ENCODE measurements at places on chromosomes 5 and 9. TPM values are rescaled to one million over a fixed set of nuclear protein-coding genes. Genes with fewer than 3 reads are reported as not detected.

The GFPT2 gene
- 7.1 TPM for polyA plus RNA-seq

The CDC23 gene
- polyA plus RNA-seq: 67.0 TPM

The KIAA0825 gene
- 5.0 TPM for polyA plus RNA-seq

The SPRY4 gene
- polyA plus RNA-seq: 39.7 TPM

The QRFP gene
- polyA plus RNA-seq: 0.46 TPM

The BAAT gene
- polyA plus RNA-seq: 1.2 TPM

The CNTNAP3 gene
- polyA plus RNA-seq: 3.7 TPM

DNA sequence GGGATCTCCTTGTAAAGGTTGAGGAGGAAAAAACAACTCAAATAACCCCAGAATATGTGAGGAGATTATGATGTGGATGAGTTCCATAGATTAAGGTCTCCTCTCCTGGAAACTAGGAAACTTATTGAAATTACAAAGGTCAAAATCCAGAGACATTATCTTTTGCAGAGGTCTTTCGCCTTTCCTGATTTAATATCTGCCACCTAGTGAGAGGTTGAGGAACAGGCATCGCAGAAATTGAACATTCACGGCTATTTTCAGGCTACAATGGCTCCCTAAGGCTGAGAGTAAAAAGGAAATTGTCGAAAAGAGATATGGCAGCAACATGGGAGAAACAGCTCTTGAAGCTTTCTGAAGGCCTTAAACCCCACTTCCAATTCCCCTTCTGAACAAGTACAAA, 127.5 kb upstream of the PLCXD3 start:
- DNase-seq: no peak

GRCh38 chr5:101686536-101687157, 609.4 kb downstream of the SLCO4C1 start:
- no peak for DNase-seq

GRCh38 chr5:115237066-115237465, 25.6 kb downstream of the PGGT1B start:
- no peak for DNase-seq

- no peak for DNase-seq
Observed at GRCh38 chr5:139394654-139395566, at the start of gene PROB1. Gene PROB1, minus strand, starts transcription at chr5:139395104. Its CDS starts 23 bp downstream, at chr5:139395081.

- no peak for DNase-seq
Observed at GRCh38 chr5:85320495-85320894, 935.8 kb upstream of the EDIL3 start.

GRCh38 chr5:131757830-131758519, 38.8 kb downstream of the FNIP1 start:
- no peak for DNase-seq

DNA sequence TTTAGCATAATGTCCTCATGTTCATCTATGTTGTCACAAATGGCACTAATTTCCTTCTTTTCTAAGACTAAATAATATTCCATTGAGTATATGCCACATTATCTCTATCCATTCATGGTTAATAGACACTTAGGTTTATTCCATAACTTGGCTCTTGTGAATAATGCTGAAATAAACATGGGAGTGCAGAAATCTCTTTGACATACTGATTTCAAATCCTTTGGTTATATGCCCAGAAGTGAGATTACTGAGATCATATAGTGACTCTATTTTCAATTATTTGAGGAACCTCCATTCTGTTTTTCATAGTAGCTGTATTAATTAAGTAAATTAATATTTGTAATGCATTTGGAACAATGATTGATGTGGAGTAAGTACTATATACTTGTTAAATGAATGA, 13.0 kb downstream of the SMIM3 start:
- no peak for DNase-seq

DNA sequence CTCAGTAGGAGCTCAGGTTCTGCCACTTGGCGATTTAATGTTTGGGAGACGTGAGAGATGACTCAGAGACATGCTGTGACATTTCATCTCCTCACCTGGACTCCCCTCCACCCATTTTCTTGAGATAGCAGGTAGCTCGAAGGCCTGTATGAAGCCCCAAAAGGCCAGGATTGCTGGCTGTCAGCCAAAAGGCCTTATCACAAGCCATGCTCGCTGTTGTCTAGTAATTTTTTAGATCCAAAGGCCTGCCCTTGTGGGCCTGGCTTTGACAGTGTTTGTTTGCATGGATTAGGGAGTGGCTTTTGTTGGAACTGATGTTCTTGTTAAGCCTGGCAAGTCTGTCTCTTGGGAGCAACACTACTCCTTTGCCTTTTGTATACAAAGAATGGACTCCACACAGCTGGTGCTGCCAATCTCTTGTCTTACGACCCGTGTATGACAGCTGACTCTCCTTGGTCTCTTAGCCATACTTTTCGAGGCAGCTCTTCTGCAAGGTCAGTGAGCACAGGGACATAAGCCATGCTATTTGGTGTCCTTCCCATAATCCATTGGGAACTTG, 22.7 kb downstream of the CAVIN4 start:
- DNase-seq: no peak

- DNase-seq: no peak
Observed at GRCh38 chr9:77544546-77544945, 103.6 kb downstream of the GNA14 start.

DNA sequence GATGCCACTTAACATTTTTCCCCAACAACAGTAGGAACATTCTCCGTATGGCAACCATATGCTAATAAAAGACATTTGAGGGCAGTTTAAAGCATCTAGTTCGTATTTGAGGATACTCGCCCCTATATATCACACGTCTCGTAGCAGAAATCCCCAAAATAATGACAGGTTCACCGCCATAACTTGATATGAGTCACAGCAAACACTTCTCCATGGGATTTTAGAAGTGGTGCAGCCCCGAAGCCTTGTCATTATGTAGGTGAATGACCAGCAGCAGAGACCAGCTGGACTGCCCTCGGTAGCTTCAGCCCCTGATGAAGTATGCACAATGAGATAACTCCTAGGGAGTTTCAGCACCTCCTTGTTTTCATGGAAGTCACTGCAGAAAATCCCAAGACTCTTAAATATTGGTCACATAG, 2.0 kb downstream of the CTNND2 start:
- no peak for DNase-seq

GRCh38 chr5:68033961-68034571, 181.5 kb upstream of the PIK3R1 start:
- peak; percentile 51 for DNase-seq

- DNase-seq: no peak
Observed at GRCh38 chr5:68848091-68848490, 245.7 kb upstream of the SLC30A5 start.

DNA sequence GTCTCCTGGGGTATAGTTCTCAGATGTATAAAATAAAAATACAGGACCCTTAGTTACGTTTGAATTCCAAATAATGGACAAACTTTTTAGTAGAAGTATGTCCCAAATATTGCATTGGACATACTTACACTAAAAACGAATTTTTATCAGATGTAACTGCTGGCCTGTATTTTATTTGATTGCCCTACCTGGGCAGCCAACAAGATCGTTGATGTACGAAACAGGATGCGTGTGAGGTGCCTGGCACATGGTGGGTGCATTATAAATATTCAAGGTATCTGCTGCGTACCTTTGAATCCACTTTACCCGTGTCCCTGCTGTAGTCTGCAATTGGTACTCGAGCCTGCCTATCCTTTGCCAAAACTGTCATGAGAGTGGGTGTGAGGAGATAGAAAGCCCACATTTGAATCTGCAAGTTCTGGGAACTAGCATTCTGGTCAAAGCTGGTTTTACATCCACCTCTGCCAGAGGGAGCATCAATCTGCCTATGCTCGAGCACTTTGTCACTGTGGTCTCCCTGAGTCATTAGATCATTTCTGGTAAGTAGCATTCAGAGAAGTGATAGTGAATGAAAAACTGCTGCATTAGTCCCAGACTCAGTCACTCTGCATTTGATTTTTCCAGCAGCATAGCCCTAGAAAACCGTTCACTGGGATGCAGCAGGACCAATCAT, 133.7 kb upstream of the IQGAP2 start:
- DNase-seq: no peak

DNA sequence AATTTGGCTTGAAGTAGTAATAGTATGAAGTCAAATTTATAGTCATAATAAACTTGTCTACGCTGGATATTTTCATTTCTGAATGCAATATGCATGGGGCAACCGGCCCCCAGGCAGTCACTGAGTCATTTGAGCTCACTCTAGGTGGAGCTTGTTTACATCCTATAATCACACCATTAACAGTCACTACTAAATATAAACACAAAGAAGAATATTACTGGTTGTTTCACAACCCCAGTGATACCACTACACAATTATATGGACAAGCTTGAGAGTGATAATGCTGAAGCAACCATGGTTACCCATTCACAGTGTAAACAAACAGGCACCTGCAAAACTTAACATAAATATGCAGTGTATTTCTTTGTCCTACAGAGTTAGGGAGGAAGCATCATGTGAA, 68.7 kb downstream of the MARCHF3 start:
- DNase-seq: no peak

- no peak for DNase-seq
Observed at GRCh38 chr9:38675211-38675610, 44.7 kb downstream of the FAM240B start.

GRCh38 chr5:6435356-6435755, 13.3 kb upstream of the UBE2QL1 start:
- DNase-seq: no peak

GRCh38 chr5:152358861-152359568, 46.1 kb downstream of the NMUR2 start:
- no peak for DNase-seq

- DNase-seq: no peak
Observed at GRCh38 chr9:114112325-114112724, 13.2 kb upstream of the KIF12 start.

DNA sequence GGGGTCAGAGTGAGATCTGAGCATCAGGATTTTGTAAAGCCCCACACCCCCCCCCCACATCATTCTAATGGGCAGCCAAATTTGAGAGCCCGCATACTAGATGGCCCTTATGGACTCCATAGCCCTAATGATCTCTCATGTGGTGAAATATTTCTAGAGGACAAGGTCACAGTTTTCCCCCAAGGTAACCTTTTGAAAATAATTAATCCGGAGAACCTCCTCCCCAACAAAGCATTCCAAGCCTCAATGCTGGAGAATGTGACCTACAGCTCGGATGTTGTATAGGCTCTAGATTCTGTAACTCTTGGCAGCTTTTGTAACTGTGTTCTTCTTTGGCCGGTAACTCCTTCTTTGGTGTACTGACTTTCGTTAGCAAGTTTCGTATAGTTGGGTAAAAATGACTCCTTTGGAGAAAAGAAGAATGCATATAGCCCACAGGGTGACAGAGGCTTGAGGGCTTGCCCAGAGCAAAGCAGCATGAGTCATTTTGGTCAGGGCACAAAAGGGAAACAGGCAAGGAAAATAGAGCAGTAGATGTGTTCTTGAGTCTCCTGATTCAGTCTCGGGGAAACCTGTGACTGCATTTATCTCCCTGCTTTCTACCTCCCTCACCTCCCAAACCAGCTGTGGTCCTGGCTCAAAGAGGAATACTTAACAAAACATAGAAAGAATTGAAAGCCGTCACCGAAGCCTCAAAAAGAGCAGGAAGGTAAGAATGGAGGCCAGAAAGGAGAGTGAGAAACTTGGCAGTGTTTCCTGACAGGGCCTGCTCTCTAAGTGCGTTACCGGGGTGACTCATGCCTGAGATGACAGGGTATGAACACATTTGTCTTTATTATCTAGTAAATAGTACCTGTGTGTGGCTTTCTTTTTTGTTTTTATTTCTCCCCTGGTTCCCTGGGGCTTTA, 6.6 kb upstream of the XPA start:
- DNase-seq: no peak

- DNase-seq: peak; percentile 20
Observed at GRCh38 chr5:122053181-122054109, 24.6 kb downstream of the LOX start.

DNA sequence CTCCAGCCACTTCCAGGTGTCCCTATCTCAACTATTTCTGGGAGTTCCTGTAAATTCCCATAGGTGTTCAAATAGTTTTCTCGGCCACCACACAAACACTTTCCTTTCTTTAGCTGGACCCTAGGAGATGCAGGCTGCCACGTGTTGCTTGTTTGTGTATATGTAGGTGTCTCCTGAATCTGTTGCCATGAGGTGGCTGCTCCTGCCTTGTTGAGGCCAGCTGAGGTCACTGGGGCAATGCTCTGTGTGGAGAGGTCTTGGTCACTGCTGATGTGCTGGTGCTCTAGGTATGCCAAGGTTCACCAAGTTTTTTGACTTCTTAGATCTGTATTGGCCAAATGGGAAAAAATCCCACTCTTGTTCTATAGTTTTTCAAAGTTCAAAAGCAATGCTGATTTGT, 132.5 kb upstream of the CHD1 start:
- no peak for DNase-seq

DNA sequence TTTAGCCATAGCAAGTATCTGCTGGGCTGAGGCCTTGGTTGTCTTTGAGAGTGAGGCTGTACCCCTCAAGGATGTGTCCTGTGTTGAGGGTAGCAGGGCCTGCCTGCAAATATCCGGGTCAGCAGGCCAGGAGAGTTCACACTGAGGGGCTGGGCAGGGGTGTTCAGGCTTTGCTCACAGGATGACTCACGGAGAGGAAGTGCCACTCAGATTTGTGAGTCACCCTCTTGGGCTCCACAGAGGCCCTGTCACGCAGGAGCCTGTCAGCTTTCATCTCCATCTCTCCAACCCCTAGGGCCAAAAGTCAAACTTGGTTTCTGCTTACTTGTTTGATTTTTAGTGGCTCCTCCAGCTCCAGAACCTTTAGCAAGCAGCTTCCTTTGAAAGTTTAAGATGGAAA, 211.5 kb downstream of the SEC61B start:
- DNase-seq: no peak

Measured in right lung (tissue), 10 donors.